ENCODE measurements at places on chromosomes 1 and 21.

GRCh38 chr1:144551107-144551542 lies 41.6 kb upstream of the PPIAL4F start:
- DNase-seq = no peak

DNA sequence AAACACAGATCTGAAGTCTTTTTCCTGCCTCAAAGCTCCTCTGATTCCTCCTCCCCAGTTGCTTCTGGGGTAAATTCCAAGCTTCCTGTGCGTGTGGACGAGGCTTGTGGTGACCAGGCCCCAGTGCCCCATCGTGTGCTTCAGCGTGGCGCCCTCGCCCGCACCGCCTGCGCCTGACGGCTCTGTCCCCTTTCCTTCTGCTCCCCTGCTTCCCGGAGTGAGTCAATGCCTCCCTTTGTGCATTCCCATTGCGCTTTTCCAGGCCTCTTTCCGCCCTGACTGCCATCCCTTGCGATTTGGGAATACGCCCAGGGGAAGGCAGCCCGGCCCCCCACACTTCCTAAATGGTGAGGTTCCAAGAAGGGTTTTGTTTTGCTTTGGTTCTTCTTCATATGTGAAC lies 36.3 kb downstream of the FAAP20 start:
- DNase-seq = no peak

DNA sequence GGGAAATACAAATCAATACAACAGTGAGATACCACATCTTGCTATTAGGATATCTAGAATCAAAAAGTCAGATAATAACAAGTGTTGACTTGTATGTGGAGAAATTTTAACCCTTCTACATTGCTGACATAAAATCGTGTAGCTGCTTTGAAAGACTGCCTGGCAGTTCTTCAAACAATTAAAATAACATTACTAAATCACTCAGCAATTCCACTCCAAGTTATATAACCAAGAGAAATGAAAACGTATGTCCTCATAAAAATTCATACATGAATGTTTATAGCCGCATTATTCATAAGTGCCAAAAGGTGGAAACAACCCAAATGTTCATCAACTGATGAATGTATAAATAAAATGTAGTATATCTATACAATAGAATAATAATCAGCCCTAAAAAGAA lies 164.6 kb downstream of the RASAL2 start:
- no peak for DNase-seq

- DNase-seq = no peak
Measured at GRCh38 chr21:38475519-38475918, 22.8 kb downstream of the ERG start.

GRCh38 chr1:245153552-245154428 lies 995 bp upstream of the KIF26B start:
- peak; percentile 17 for DNase-seq

DNA sequence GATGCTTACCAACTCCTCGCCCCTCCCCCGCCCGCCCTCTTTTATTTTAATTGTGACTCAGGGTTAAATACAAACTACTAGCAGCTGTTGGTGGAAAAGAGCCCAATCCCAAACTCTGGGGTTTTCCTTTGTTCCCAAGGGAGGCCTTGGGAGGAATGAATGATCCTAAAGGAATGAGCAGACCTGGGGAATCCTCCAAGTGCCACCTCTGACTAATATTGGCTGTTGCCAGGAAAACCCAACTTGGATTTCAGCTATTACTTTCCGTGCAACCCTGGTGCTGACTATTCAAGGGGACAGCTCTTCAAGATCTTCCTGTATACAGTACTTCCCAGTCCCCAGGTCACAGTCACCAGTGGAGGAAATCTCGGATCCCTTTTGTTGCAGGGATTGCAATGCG lies 1.3 kb upstream of the S100A10 start:
- peak; percentile 95 for DNase-seq

- peak; percentile 61 for DNase-seq
Measured at GRCh38 chr1:24315391-24315790, 3.8 kb upstream of the GRHL3 start.

DNA sequence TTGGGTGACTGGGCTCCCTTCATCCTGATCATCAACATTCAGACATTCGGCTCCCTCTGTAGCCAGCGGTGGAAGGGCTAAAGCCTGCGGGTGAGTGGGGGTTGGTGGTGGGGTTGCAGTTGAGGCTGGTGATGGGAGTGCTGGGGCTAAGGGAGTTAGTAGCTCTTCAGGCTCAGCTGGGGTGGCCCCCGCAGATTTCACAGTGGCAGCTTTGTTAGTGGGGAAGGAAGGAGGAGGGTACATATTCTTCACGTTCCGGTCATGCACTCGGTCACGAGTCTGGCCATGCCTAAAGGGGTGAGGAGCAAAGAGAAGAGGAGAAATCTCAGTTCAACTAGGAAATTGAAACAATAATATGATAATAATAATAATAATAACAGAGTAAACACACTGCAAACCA lies 6.8 kb downstream of the PSMB4 start:
- DNase-seq = no peak

Measured in mammary epithelial cell (primary cell).